ENCODE measurements at places on chromosomes 5 and 9.

DNA sequence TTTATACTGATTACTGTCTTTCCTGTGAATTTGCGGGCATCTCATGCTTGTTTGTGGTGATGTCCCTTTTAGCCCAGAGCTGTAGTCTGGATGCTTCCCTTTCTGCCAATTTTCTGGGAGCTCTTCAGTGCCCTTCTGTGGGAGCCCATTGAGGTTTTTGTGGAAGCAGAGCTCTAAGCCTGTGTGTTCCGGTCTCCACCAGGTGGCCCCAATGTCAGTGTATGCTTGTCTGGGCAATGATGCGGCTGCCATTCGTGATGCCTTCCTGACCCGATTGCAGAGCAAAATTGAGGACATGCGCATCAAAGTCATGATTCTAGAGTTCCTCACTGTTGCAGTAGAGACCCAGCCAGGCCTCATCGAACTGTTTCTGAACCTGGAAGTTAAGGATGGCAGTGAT, 35.1 kb downstream of the SH3GLB2 start:
- no peak for DNase-seq

- DNase-seq: no peak
Observed at GRCh38 chr9:134186471-134187109, 22.2 kb upstream of the RNU6ATAC start.

- no peak for DNase-seq
Observed at GRCh38 chr5:118946138-118946800, 42.1 kb downstream of the DTWD2 start.

DNA sequence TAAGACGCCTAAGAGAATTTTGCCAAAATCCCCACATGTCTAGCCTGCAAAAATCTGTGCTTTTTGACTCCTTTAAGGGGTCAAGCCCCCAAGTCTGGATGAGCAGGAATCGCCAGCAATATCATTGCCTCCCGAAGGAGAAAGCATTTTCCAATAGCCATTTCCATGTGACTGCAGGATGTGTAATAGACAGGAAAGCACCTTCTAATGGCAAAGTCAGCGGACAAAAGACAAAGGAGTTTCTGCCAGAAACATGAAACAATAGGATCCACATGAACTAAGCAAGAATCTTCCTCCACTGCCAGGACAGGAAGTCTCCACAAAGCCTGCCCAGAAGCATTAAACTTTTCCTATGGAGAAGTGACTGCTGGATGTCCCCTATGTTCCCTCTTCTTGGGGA, 177.1 kb upstream of the PCSK5 start:
- no peak for DNase-seq

GRCh38 chr9:130498298-130498917, 53.6 kb downstream of the ASS1 start:
- no peak for DNase-seq

- no peak for DNase-seq
Observed at GRCh38 chr9:21473236-21473635, 8.9 kb downstream of the IFNE start.

DNA sequence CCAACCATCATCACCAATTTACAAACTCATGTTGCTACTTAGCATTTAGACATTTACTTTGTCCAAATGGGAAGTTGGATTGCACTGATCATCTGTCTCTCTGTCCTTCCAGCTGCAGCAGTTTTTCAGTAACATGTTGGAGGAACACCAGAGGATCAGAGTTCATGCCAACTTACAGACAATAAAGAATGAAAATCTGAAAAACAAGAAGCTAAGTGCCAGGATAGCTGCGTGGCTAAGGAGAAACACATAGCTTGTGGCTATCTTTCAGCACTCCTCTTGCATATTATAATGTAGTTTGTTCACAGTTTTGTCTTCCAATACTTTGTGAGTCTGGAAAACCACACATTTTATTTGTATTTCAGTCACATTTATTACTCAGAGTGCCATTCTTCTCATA, 6.4 kb upstream of the ARL14EPL start:
- no peak for DNase-seq

DNA sequence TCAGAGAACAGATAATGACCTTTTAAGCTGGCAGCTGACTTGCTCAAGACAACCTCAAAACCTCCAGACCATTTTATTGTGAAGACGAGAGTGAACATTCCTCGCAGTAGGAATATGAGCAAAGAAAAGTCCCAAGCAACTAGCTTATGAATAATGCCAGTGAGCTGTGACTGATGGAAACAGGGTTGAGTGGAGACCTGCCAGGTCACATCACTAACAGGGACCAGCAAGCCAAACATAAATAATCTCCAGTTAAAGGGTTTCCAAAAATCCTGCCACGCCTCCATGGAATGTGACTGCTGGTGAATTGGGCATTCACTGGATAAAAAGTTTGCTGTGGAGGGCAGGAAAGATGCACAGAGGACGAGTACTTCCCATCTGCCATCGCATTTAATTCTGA, 185.4 kb downstream of the CRB2 start:
- no peak for DNase-seq

- DNase-seq: no peak
Observed at GRCh38 chr5:179168664-179169063, 108.5 kb downstream of the ZNF354C start.

DNA sequence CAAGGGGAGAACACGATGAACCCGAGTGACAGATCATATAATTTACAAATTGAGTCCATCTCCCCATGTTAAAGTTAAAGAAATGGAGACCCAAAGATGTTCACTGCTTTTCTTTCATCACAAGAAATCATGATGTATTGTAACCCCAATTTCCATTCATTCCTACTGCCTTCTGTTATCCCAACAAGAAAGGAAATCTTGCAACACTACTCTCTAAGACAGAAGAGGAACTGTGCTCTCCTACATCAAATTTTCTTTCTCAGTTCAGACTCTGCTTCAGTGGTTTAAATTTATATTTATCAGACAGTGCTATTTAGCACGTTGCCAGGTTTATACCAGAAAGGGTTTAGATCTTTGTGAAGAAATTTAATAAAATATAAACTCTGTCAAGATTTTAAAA, 83.8 kb upstream of the RASA1 start:
- DNase-seq: no peak

DNA sequence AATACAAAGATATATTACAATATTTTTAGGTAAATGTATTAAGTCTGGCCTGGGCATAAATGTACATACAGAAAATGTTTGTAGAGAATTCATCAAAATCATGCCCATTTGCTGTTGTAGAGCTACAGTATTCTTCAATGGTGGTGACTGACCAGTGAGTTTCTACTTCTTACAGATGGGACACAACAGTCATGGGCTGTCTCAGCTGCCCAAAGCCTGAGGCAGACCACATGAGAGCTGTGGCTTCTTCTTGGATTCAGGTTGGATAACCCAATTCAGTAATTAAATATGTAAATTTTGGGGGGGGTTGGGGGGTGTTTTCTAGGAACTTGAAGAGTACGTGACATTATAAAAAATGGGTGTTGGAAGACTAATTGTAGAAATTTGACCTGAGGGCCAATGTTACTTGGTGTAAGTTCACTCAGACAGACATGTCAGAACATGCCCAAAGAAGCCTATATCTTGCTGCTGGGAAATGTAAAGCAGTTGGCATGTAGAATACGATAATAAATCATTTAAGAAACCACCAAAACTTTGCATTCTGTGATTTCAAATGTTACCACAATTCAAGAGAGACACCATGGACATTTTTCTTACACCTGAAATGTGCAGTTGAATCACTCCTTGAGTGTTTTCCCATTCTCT, 17.9 kb downstream of the STARD4 start:
- DNase-seq: no peak

DNA sequence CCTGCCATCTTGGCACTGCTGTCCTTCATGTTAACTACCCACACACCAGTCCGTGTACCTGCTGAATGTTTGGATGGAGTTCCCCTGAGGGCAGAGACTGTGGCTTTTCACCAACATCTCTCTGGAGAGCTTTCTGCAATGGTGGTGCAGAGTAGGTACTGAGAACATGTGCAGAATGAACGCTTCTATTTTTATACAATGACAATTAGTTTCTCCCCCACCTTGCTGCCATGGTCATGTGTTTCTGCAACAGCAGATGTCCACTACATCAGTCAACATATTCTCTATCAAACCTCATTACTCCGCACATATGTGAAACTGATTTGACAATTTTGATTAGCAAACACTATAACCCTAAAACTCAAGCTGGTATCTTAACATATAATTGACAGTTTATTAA, 14.5 kb downstream of the PTCH1 start:
- no peak for DNase-seq

GRCh38 chr9:948497-948896, 28.0 kb upstream of the DMRT3 start:
- no peak for DNase-seq

GRCh38 chr9:90641884-90642487, 638 bp downstream of the DIRAS2 start:
- DNase-seq: no peak

DNA sequence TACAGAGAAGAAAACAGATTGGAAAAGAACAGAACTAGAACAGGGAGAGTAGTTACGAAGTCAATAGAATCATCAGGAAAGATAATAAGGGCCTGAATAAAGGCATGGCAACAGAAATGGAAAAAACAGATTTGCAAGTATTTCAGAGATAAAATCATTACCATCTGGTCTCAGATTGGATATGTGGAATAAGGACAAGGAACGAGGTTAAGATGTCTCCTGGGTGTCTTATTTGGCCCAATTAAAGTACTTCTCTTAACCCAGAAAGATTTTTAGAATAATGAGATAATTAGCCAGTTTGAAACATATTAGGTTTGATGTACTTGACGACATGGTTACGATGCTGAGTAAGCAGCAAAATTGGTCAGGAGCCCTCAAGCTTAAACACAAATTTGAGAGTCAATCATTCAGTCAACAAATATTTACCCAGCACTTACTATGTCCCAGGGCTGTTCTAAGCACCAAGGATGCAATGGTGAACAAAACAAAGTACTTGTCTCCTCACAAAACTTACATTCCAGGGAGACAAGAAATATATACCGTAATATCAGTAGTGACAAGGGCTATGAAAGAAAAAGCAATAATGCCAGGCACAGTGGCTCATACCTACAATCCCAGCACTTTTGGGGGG, 18.3 kb downstream of the RICTOR start:
- DNase-seq: no peak

DNA sequence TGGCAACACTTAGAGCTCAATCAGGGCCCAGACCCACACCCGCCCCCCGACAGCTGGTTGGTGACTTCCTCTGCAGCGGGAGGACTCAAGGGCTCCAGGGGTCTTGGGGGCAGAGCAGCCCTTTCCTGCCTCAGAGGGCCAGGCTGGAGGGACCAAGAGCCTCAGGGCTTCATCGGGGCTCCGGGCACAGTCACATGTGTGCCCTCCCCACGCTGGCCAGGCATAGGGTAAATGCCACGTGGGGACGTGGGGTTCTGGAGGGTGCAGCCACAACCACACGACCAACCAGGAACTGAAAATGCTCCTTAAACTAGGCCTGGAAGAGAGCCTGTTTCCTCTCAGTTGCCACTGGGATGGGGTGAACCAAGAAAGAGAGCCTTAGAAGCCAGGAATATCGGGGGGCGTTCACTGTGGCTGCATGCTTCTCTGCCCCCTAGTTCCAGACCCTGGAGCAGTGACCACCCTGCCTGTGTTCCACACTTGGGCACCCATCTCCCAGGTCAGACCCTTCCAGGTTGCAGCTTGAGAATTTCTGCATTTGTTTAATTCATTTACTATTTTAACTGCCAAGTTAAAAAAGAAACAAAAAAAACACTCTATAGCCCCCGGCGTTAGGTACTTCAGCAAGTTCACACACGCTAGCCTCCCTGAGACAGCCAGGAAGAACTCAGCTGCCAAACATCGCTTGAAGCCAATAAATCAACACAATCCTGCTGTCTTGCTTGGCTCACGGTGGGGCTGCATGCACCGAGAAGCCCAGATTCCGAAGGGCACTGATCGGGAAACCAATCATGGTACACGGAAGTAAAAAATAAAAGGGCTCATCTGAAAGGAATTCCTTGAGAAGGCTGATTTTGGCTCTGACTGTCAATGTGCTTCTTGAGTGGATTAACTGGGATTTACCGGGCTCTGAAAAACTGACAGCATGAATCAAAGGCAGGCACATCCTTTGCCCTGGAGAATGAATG, 56.1 kb upstream of the PHYKPL start:
- DNase-seq: no peak

GRCh38 chr9:5920860-5921328, 30.2 kb downstream of the MLANA start:
- no peak for DNase-seq

DNA sequence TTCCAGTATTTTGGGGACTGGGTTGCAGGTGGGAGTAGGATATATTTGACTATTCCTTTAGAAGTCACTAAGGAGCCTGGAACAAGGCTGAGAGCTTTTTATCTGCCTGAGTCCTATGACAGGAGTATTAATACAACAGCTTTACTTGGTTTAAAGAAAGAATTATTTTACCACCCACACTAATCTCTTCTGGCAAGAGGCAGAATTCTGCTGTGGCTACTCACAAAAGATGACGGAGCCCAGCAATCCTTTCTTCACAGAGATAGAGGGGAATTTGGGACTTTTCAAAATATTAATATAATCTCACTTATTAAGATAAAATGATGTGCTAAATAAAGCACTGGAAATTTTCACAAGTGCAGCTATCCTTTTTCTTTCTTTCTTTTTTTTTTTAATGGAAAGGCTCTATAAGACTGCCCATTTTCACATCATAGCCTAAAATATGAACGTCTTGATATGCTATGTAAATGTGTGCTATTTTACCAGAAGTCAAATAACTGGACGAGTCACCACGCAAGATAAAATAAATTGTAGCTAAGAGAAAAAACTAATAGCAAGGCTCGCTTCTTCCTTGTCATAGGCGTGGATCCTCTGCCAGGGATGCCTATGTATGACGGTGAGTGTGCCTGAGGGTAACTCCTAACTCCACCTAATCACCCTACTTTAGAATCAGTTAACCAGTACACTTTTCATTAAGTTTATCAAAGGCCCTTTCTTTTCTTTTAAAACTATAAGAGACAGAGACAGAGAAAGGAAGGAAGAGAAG, 76.3 kb downstream of the ZNF608 start:
- no peak for DNase-seq

GRCh38 chr5:40678460-40679147, 1.1 kb upstream of the PTGER4 start:
- DNase-seq: no peak

DNA sequence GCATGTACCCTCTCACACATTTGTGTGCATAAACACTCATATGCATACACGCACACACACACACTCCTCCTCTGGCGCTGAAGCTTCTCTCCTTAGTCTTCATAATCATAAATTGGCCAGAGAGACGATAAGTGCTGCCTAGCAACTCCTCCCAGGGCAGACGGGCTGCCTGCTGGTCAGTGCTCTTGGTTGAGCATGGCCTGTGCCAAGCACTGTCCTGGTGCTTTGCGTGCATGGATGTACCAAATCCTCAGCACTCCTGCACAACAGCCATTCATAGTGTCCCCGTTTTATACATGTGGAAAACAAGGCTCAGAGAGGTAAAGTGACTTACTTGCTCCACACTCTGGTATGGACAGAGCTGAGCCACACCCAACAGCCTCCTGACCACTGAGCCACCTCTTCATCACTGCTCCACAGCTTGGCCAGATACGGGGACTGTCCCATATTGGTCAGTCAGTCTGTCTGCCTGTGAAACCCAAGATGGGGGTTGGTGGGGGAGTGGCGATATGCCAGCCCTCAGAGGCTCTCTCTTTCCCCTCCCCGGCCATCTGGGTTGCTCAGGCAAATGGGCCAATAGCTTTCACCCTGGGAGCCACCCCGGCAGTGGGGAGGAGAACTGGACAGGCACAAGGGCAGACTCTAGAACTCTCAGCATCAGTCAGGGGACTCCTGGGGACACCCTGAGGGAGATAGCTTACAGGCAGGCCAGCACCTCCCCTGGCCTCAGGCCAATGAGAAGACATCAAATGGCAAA, 64.3 kb upstream of the GARNL3 start:
- DNase-seq: no peak

GRCh38 chr5:42020788-42021530, 95.9 kb downstream of the FBXO4 start:
- DNase-seq: no peak

- no peak for DNase-seq
Observed at GRCh38 chr5:67426961-67427849, 230.6 kb upstream of the CD180 start.
